Activated CD4-positive, alpha-beta T cell treated with anti-CD3 and anti-CD28 coated beads, Interleukin-2, amount 10 ng/mL, durations not matched to agents 7 days and 5 days (primary cell): ENCODE measurements at places on chromosomes 16 and 17. TPM values are rescaled to one million over a fixed set of nuclear protein-coding genes. Genes with fewer than 3 reads are reported as not detected.

SMURF2 gene
- total RNA-seq = 18.2 TPM

HOXB4 gene
- 3.6 TPM for total RNA-seq

WNK4 gene
- 0.47 TPM for total RNA-seq

CDRT15 gene
- not detected for total RNA-seq

DNA sequence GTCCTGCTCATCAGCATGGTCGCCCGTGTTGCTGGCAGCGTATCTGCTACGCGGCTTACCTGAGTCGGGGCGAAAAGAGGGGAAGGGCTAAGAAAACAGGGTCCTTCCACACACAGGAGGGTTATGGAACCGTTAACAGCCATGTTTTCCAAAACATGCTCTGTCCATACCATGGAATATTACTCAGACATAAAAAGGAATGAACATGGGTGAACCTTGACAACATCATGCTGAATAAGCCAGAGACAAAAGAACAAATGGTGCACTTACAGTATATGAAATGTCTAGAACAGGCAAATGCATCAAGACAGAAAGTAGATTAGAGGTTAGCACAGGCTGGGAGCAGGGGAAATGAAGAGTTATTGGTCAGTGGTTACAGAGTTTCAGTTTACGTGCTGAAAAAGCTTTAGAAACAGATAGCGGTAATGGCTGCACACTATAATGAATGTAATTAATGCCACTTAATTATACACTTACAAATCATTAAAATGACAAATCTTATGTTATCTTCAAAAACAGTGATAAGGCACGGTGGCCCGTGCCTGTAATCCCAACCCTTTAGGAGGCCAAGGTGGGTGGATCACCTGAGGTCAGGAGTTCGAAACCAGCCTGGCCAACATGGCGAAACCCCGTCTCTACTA lies 7.8 kb downstream of the NPRL3 start:
- DNase-seq = no peak
- H3K4me1 ChIP-seq = peaks cover 38% of the 10 kb centered on the region
- no peak overlapping the region for H3K4me3 ChIP-seq
- H3K36me3 ChIP-seq = no peaks in the 10 kb centered on the region
- H3K27ac ChIP-seq = no peak overlapping the region

DNA sequence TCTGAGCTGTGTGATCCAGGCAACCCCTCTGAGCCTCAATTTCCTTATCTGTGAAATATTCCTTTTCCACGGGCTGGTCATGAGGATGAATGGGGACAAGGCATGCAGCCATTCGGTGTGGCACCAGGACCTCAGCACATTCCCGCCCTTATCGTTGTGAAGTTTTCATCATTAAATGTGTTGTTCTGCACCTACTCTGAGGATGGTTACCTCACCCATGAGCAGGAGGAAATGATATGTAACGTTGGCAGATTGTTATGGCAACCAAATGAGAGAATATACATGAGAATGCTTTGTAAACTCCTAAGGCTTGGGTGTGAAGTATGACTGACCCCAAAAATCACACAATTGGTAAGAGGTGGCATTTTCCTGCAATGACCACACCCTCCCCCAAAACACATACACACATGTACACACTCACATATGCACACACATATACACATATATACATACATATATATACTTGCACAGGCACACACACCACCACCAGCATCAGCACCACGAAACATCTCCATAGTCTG lies 39.5 kb downstream of the SMARCE1 start:
- DNase-seq = peak; percentile 61
- H3K4me1 ChIP-seq = peaks cover 96% of the 10 kb centered on the region
- H3K27ac ChIP-seq = peak overlapping the region; percentile 93
- H3K4me3 ChIP-seq = peak overlapping the region; percentile 43
- no peaks in the 10 kb centered on the region for H3K27me3 ChIP-seq

DNA sequence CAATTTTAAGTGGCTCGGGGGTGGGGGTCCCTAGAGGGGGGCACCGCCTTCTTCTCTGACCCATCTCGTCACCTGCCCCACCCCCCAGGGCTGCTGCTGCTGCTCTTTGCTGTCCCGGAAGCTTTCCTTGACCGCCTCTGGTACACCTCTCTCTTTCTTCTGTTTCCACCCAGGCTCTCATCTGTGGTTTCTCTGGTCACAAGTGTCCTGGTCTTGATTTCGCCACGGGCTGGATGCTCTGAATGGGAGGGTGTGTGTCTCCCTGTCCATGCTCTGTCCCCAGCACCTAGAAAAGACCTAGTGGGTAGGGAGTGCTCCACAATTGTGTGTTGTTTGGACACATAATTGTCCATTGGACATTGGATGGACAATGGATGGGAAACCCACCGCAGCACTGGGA lies 134.7 kb upstream of the CIBAR2 start:
- H3K27me3 ChIP-seq = peaks cover 1% of the 10 kb centered on the region
- no peak for DNase-seq
- H3K27ac ChIP-seq = no peak overlapping the region
- no peaks in the 10 kb centered on the region for H3K36me3 ChIP-seq
- H3K4me3 ChIP-seq = no peak overlapping the region
- peaks cover 5% of the 10 kb centered on the region for H3K4me1 ChIP-seq

GRCh38 chr17:54945671-54946070 lies 22.8 kb downstream of the COX11 start:
- peaks cover 9% of the 10 kb centered on the region for H3K27me3 ChIP-seq
- no peaks in the 10 kb centered on the region for H3K4me1 ChIP-seq
- no peak for DNase-seq
- no peaks in the 10 kb centered on the region for H3K36me3 ChIP-seq
- no peak overlapping the region for H3K4me3 ChIP-seq

KRTAP9-4 gene
- not detected for total RNA-seq

HASPIN gene
- 27.6 TPM for total RNA-seq

- H3K27ac ChIP-seq = no peak overlapping the region
- no peaks in the 10 kb centered on the region for H3K36me3 ChIP-seq
- no peak for DNase-seq
These were observed 3.8 kb upstream of the ANKFN1 start for GRCh38 chr17:56149266-56150036.

CD7 gene
- 285 TPM for total RNA-seq

GRCh38 chr16:66391726-66392670 lies 25.5 kb downstream of the CDH5 start:
- H3K4me3 ChIP-seq = no peak overlapping the region
- no peaks in the 10 kb centered on the region for H3K36me3 ChIP-seq
- no peak for DNase-seq

DNA sequence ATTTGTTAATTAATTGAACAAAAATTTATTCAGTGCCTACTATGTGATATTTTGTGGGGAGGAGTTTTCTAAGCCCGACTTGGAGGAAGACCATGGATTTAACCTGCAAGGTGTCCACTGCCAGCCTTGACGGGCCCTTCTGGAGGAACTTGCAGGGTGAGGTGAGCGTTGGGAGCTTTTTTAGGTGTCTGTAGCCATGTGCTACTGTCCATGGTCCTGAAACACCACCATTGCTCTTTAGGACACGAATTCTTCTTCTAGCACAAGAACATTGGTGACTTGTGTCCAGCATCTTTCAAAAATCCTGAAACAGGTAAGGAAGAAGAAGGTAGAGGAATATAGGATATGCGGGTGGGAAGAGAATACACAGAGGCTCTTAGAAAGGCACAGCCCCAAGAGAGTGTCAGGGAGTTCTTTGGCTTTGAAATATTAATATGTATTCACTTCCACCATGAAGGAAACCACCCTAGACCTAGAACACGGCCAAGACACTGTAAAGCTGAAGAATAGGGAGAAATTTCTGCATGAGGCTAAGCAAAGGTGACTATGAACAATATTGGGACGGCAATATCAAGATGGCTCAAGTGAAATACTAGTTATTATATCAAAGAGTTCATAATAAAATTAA lies 27.9 kb upstream of the OR4D1 start:
- peaks cover 6% of the 10 kb centered on the region for H3K4me1 ChIP-seq
- H3K27ac ChIP-seq = no peak overlapping the region
- H3K36me3 ChIP-seq = no peaks in the 10 kb centered on the region
- peak; percentile 77 for DNase-seq
